ENCODE measurements at places on chromosomes 4 and X. TPM values are rescaled to one million over a fixed set of nuclear protein-coding genes. Genes with fewer than 3 reads are reported as not detected.

UXT gene
- total RNA-seq, result 190 TPM

DNA sequence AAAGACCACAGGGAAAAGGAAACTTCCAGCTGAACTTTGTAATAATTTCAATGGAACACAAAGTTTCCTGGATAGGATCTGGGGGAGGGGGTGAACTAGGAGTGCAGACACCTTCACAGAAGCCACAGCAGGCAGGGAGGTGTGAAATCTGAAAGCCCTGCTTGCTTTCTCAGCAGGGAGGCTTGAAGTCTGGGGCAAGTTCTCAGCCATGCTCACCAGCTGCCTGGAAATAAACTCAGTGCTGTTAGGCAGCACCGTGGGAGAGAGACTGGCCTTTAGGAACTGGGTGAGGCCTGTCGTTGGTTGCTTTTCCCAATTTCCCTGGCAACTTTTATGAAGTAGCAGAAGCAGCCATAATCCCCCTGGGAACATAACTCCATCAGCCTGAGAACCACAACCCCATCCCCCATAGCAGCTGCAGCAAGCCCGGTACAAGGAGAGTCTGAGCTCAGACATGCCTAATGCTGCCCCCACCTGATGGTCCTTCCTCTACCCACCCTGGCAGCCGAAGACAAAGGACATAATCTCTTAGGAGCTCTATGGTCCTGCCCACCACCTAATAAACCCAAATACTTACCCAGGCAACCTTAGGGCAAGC lies 39.2 kb upstream of the NMU start:
- no peak for DNase-seq

- DNase-seq, result no peak
These were observed 120.5 kb downstream of the HS6ST2 start for GRCh38 chrX:132837967-132838366.

DNA sequence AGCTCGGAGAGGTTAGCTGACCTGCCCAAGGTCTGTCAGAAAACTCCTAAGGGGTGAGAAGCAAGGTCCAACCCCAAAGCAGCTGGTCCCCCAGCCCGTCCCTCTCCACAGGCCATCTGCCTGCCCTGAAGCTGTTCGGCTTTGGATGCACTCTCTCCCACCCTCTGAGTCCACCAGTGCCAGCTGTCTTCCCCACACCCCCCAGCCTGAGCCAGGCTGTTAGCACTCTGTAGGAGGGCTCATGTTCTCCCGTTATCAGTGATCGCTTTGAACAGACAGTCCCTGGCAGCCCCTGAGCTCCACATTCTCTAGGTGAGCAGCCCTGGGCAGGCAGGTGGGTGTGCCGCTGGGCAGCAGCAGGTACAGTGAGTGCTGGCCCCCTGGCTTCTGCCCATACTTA lies 16.0 kb downstream of the ZNF185 start:
- no peak for DNase-seq

DNA sequence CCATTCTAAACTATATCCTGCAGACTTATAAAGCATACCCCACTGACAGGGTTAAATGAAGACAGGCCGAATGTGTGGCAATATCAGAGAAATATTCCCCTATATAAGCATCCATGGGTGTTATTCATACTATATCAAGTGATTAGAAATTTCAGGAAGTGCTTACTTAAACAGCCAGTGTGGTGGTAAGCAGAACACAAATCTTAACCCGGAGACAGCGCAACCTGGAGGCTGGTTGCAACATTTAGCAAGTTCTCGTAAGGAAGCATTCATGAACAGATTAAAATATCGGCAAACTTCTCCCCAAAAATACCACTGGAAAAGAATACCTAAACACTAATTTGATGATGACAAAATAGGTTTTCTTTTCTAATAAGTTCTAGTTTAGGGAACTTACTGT lies 261.2 kb downstream of the CBLL2 start:
- DNase-seq, result no peak

GRCh38 chr4:16082041-16082425 lies 1.8 kb downstream of the PROM1 start:
- no peak for DNase-seq

GRCh38 chr4:40419231-40419912 lies 84.2 kb downstream of the CHRNA9 start:
- DNase-seq, result no peak

TSPYL2 gene
- total RNA-seq, result 28.2 TPM

DNA sequence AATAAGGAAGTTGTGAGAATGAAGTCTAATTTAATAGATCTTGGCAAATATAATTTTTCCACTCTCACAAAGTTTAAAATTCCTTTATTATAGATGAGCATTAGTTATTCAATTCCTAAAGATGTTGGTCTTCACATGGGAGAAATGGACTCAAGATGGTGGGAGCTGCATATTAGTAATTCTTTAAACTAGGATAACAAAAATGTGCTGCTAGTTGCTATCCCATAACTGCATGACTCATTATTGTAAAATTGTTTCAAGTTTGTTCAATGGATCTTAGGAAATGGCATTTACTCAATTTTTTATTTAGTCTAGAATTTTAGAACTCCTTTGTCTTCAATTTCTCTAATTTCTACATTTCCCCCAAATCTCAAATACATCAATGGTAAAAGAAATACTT lies 155.8 kb downstream of the ATP10D start:
- no peak for DNase-seq

DNA sequence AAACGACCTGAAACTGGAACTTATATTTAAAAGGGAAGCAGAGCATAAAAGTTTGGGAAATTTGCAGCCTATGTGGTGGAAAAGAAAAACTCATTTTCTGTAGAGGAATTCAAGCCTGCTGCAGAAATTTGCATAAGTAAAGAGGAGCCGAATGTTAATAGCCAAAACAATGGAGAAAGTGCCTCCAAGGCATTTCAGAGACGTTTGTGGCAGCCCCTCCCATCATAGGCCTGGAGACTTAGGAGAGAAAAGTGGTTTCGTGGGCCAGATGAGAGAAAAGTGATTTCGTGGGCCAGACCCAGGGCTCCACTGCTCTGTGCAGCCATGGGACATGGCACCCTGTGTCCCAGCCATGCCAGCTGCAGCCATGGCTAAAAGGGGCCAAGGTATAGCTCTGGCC lies 361.9 kb downstream of the PCDH19 start:
- DNase-seq, result no peak

DNA sequence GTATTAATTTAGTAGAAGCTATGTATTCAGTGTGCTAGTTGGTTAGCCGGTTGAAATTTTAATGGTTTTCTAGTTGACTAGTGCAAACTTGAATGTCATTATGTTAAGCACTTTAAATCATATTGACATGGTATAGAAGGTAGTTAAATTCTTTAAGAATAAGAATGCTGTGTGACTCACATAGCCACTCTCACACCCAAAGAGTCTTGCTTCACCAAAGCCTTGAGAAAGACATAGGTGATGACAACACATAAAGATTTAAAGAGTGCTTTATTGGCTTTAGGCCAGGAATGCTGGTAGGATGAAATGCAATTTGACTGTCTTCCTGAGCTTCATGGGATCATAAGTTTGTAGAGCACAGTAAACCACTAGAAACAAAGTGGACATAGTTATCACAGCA lies 85.3 kb downstream of the DCAF8L2 start:
- DNase-seq, result no peak

GRCh38 chr4:39181520-39181904 lies 817 bp upstream of the WDR19 start:
- no peak for DNase-seq

GRCh38 chr4:173924561-173924960 lies 358.9 kb downstream of the FBXO8 start:
- DNase-seq, result no peak

DNA sequence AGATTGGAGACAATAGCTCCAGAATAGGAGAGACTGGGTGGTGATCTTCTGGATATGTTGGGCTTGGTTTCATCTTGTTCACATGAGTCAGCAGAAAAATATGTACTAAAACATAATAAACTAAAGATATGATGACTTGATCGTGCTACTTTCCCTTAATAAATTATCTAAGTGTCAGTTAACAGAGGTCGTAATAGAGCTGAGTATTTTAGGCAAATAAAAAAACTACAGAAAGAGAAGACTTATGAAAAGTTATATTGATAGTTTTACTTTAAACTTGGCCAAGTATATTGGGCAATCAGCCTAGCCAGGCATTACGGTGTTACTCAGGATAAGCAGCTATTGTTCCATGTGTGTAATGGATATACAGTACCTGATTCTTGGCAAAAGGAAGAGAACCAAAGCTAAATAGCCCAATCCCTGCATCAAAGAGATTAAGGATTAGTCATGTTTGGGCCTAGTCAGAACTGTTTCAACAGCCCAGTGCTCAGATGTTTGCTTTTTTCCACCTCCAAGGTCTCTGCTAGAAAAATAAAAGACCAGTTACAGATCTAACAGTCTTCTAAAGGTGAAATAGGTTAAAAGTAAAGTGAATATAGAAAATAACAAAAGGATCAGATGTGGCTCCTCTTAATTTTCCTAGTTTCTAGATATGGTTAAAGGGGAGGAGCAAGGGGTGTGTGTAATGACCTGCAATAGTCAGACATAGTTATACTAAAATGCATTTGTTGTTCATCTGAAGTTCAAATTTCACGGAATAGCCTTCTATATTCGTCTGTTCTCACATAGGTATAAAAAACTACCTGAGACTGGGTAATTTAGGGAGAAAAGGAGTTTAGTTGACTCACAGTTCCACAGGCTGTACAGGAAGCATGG lies 262.6 kb downstream of the ADGRL3 start:
- DNase-seq, result no peak

DNA sequence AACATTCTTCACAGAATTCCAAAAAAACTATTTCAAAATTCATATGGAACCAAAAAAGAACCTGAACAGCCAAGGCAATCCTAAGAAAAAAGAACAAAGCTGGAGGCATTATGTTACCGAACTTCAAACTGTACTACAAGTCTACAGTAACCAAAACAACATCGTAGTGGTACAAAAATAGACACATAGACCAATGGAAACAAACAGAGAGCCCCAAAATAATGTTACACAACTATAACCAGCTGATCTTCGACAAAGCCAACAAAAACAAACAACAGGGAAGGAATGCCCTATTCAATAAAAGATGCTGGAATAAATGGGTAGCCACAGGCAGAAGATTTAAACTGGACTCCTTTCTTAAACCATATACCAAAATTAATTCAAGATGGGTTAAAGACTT lies 1189.6 kb downstream of the PCDH18 start:
- DNase-seq, result no peak

HOPX gene
- total RNA-seq, result 2,611 TPM

- peak; percentile 13 for DNase-seq
These were observed 16.1 kb upstream of the USO1 start for GRCh38 chr4:75708218-75708691.

DNA sequence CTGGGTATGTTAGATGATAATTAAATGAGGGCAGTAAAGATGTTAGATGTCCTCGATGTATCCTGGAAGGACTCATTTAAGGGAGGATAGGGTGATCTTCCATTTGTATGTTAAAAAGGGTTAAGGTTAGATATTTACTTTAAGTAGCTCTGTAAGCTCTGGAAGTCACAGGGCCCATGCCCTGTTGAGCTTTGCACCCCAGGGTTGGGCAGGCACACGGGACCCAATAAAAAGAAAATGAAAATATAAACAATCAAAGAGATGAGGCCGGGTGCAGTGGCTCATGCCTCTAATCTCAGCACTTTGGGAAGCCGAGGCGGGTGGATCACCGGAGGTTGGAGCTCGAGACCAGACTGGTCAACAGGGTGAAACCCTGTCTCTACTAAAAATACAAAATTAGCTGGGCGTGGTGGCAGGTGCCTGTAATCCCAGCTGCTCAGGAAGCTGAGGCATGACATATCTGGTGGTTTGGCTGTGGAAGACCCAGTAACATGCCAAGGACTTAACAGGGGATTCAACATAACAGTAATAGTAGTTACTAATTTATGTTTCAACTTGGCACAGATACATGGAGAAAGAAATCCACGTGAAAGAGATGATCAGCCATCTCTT lies 16.9 kb upstream of the PHEX start:
- DNase-seq, result no peak

DNA sequence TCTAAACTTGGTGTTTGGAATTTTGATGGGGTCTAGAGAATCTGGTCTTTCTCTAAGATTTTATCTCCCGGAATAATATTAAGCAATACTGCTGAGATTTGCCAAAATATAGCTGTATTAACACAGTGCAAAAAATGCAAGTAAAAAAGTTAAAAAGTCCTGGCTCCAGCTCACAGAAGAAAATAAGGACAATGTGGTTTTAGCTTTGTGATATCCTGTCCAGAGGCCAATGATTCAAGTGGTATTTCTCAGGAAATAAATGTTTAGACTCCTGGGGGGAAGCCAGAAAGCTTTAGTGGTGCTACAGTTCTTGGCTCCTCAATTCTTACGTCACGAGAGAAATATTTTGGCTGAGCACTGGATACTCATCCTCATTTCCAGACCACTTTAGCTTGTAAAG lies 40.9 kb upstream of the IL13RA2 start:
- DNase-seq, result peak; percentile 12

- DNase-seq, result no peak
These were observed 46.9 kb upstream of the TLR2 start for GRCh38 chr4:153637201-153637600.

IL3RA gene
- total RNA-seq, result 3.0 TPM

- DNase-seq, result no peak
These were observed 44.1 kb upstream of the SPANXD start for GRCh38 chrX:141742666-141743065.

DNA sequence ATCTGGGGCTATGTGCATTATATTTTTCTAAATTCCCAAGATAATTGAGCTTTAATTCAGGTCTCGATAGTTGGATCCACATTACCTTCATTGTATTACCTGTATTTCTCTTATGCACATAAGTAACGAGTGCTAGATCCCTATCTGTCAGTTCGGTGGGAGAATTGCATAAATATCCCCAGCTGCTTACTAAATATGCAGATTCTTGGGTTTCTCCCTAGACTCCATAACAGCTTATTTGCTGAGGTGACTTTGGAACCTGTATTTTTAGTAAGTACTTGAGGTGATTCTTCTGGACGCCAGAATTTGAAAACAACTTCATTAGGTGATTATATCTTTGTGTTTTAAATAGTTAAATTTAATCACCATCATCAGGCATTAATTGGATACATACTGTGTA lies 15.0 kb downstream of the UGT8 start:
- DNase-seq, result no peak

DNA sequence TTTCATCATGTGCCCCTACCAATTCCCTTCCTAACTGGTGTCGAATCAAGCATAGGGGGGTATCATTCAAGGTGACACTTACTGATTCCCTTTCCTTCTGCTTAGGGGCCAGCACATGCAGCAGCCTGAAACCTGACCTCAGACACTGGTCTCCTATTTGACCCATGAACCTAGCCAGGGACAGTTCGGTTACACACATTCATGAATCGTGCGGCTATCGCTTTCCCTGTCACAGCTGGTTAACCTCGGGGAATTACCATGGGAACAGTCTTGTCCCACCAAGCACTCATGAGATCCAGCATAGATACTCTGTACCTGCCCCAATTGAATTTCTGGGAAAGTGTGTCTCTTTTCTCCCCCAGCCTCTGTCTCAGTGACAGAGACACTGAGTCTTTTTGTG lies 140.4 kb downstream of the ZNF674 start:
- no peak for DNase-seq

DNA sequence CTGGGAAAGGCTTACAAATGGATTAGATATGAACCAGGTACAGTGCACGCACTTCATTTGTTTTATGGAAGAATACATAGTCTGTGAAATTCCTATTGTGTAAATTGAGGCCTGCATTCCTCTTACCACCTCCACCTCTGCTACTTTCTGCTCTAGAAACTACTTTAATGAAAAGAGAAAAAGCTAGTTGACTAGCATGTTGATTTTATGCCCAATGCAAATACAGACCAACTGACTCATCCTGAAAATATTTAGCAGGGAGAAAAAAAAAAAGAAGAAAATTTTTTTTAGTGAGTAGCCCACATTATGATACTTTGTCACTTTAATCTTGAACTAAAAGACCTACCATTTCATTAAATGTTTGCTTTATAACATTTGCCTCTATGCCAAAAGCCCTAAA lies 41.2 kb downstream of the DCLK2 start:
- no peak for DNase-seq

GUCY1A1 gene
- total RNA-seq, result 1.5 TPM

CLCN3 gene
- 59.4 TPM for total RNA-seq
